RPMI8226 (cell line): ENCODE measurements at places on chromosomes 12 and 14.
A peak's percentile ranks its signal among the peaks of the same experiment; 100 is the strongest.

DNA sequence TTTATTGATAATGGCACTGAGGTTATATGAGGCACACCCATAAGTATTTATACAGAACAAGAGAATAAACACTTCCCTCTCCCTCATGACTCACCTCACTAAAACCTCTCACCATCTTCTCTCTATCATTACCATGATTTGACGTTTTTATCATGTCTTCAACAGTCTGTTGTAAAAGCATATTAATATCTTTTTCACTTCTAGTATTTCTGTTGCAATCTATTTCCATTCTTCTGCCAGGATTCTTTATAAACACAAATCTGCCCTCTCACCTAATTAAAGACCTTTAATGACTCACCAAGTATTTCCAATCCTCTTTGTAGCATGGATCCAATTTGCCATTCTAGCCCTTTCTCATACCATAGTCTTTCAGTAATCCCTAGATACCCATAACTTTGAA is 527.7 kb downstream of the SLC16A7 start:
- no peak for DNase-seq

DNA sequence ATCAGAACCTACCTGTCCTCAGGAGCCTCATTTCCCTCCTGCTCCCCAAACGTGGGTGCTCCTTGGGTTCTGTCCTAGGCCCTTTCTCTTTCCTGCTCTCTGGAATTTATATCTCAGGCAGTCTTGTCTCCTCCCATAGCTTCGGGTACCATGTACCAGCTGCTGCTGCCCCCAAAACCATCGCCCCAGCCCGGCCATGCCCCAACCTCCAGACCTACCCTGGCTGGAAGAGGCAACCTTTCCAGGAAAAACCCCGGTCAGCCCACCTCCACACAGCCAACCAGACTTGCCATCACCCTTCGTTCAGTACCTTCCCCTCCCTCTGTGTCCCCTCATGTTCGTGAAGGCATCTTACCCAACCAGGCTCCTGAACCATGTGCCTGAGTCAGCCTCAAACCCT is 165.1 kb downstream of the CALM1 start:
- no peak for DNase-seq

DNA sequence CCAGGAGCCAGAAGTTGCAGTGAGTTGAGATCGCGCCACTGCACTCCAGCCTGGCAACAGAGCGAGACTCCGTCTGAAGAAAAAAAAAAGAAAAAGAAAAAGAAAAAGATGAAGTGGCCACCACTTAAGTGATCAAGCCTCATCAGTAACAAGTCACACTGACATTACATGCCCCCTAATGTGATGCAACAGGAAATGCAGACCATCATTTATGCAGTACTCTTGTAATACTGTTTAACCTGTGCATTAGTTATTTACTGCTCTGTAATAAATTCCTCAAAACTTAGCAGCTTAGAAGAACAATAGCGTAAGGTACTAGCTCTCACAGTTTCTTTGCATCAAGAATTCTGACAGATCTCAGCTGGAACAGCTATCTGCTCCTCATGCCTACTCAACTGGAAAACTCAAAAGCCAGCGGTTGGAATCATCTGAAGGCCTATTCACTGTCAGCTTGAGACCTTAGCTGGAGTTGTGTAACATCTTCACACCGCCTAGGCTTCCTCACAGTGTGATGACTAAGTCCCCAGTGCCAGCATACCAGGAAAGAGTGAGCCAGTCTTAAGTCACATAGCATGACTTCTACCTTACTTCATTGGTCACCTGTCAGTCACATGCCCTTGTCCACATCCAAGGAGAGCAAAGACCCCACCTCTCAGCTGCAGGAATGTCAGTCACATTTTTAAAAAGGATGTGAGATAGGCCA is 31.5 kb downstream of the EPS8 start:
- DNase-seq, result no peak

- no peak for DNase-seq
These were observed 122.8 kb upstream of the NUDT4 start for GRCh38 chr12:93254911-93255310.

DNA sequence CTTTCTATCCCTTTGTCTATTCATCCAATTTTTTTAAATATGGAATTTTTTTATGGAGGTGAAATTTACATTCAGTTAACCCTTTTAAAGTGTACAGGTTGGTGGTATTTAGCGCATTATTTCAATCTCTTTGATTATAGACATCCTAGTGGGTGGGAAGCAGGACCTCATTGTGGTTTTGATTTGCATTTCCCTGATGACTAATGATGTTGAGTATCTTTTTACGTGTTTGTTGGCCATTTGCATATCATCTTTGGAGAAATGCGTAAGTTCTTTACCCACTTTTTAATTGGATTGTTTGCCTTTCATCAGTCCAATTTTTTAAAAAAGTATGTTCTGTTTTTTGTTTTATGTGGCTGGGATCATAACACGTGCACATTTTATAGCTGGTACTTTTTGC is 20.8 kb downstream of the PAPLN start:
- no peak for DNase-seq

- no peak for DNase-seq
These were observed 100.8 kb downstream of the TAOK3 start for GRCh38 chr12:118271770-118272417.

DNA sequence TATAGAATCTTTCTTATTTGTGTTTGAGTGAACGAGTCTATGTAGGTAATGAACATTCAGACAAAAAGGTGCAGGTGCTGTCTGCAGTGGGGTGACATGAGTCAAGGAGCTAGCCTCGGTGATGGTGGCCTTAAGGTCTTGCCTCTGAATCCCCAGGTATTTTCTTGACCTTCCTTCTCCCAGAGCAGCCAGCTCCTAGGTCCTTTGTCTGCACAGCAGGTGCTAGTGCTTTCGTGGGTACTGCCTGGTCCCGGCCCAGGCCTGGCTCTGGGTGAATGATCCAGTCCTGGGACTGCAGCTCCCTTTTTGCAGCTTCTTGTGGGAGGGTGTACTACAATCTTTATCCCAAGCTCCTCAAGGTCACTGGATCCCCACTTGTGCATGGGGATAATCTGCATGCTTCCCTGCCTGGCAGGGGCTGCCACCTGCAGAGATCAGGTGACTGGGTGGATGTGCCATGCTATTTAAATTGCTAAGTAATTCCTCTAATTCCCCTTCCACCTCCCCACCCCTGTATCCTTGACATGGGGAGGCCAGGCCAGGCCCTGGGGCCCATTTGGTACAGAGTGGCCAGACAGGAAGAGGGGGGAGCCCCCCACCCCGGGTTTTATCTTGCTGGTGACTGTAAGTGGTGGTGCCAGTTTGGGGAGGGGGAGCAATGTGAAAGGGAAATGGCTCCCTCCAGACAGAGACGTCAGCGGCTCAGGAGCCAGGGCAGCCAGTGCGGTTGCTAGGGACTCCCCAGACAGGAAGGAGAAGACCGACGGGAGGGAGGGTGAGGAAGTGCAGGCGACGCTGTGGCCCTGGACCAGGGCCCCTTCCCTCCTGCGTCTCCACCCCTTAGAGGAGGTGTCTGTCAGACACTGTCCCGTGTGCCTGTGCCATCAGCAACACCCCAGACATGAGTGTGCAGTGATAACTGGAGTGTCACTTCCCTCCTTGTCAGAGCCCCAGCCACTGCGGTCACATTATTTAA is 6.7 kb downstream of the VASH1 start:
- DNase-seq, result peak; percentile 18

DNA sequence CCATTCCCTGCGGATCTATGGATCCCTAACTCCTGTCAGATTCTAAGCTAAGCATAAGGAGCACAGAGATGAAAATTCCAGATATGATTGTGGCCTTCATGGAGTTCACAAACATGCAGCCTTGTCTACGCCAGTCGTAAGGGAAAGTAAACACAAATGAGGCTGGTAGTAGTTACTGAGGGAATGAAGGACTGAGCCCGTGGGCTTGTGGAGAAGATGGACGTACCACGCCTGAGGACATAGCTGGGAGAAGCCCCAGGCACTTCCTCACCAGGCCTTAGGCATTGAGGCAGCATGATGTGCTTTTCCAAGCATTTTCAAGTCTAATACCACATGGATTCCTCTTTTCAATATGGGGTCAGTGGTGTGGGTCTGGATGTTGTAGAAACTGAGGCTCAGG is 515.2 kb downstream of the BCL11B start:
- no peak for DNase-seq

GRCh38 chr14:73796415-73796814 is 55.2 kb upstream of the PTGR2 start:
- no peak for DNase-seq

- DNase-seq, result no peak
These were observed 68.4 kb downstream of the ANO6 start for GRCh38 chr12:45284096-45284901.

- DNase-seq, result peak; percentile 38
These were observed 17.6 kb upstream of the TRAF3 start for GRCh38 chr14:102759456-102760187.

DNA sequence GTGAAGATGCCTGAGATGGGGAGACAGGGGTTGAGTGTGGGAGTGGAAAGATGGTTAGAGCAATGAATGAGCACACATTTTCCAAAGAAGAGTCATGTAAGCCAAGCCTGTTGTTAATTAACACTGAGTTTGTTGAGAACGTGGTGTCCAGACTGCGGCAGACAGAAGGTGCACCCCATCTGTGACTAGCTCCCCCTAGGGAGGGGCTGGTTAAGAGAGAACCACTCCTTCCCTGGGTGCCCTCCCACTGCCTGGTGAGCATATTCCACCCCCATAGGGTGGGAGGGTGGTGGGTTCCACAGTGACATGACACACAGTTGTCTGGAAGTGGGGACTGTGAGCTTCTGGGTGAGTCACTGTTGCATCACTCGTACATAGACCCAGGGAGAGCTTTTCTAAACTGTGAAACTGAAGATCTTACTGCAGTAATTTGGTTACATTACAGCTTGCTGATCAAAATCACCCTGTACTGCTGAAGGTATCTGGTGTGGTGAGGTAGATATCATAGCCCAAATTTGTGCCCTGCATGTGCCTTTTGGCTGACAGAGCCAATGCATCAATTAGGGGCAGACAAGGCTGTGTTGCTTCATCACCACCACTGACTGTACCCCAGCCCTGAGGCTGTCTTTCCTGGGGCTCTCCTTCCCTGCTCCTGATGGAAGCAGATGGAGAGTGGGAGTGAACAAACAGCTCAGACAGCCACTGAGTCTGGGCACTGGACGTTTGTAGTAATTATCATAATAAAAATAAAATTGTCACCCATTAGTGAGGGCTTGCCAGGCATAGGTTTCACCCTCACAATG is 150.9 kb downstream of the EMP1 start:
- DNase-seq, result no peak

GRCh38 chr12:83197483-83197914 is 510.8 kb downstream of the TMTC2 start:
- no peak for DNase-seq
